ENCODE measurements at places on chromosomes 2 and 18. TPM values are rescaled to one million over a fixed set of nuclear protein-coding genes. Genes with fewer than 3 reads are reported as not detected.

- H3K27me3 ChIP-seq, result no peaks in the 10 kb centered on the region
- no peak for DNase-seq
- no peak overlapping the region for H3K4me3 ChIP-seq
- H3K36me3 ChIP-seq, result no peaks in the 10 kb centered on the region
Observed at GRCh38 chr2:28282248-28282647, 110.4 kb upstream of the FOSL2 start.

DNA sequence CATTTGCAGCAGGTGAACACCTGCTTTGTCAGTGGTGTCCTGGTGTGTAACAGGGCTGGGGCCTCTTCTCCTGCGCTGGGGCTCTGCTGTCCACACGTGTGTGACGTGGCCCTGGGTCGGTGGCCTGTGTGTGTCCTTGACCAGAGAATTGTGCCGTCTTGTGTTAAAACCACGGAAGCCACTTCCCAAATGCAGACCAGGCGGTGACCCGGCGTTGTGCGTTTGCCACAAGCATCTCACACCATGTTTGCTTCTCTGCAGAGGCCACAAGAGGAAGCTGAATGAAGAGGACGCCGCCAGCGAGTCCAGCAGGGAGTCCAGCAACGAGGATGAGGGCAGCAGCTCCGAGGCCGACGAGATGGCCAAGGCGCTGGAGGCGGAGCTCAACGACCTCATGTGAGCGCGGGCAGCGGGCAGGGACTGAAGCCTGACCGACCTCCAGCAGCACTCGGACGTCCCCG lies 44.3 kb upstream of the KCNG2 start:
- no peaks in the 10 kb centered on the region for H3K4me1 ChIP-seq
- no peaks in the 10 kb centered on the region for H3K27me3 ChIP-seq
- H3K36me3 ChIP-seq, result no peaks in the 10 kb centered on the region
- no peak for DNase-seq
- no peak overlapping the region for H3K27ac ChIP-seq

DNA sequence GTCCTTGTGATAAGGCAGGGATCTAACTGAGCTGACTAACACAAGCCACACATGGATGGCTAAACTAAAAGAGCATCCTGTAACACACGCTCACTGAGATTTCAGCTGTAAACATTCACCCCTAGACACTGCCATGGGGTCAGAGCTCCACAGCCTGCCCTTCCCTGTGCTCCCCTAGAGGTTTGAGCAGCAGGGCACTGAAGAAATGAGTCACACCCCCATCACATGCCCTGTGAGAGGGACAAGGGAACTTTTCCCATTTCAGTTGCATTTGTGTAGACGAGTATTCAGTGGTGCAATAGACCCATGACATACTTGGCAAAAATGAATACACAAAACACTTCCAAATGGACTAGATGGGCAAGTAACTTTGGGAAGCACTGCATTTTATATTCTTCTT lies 402.4 kb upstream of the LRRTM1 start:
- no peak overlapping the region for H3K27ac ChIP-seq
- DNase-seq, result no peak
- no peaks in the 10 kb centered on the region for H3K4me1 ChIP-seq
- no peak overlapping the region for H3K4me3 ChIP-seq

DNA sequence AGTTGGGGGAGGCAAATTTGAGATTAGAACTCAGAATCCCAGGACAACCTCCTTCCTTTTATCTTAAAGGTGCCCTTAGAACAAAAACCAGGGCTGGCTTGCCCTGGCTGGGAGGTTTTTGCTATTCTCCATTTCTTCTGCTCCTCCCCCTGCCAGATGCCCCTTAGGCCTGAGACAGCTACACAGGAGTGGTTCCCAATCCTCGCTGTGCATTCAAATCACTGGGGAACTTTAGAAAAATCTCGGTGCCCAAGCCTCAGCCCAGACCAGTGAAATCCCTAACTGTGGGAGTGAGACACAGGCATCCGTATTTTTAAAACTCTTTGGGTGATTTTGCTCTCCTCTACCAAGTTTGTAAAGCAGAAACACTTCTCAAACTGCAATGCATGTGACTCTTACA lies 38.8 kb downstream of the LBH start:
- no peaks in the 10 kb centered on the region for H3K27me3 ChIP-seq
- no peak overlapping the region for H3K27ac ChIP-seq
- no peak for DNase-seq
- H3K36me3 ChIP-seq, result no peaks in the 10 kb centered on the region
- peaks cover 49% of the 10 kb centered on the region for H3K4me1 ChIP-seq

DNA sequence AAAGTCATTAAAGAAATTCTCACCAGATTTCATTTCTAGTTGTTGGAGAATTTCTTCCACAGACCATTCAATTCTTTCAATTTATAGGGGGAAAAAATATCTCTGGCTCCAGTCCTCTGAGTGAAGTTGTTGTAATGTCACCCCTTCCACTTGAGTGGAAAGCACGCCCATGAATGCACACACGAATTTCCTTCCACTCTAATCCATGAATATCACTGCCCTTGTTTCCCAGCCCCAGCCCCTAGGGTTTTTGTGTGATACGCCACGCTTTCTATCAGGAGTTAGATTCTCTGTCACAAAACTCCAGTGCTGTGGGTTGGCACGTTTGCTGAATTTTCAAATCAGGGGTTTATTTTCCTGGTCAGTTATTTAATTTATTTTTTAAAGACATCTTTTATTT lies 38.1 kb downstream of the CDCA7 start:
- H3K4me1 ChIP-seq, result no peaks in the 10 kb centered on the region
- peaks cover 25% of the 10 kb centered on the region for H3K27me3 ChIP-seq
- no peak overlapping the region for H3K4me3 ChIP-seq

DNA sequence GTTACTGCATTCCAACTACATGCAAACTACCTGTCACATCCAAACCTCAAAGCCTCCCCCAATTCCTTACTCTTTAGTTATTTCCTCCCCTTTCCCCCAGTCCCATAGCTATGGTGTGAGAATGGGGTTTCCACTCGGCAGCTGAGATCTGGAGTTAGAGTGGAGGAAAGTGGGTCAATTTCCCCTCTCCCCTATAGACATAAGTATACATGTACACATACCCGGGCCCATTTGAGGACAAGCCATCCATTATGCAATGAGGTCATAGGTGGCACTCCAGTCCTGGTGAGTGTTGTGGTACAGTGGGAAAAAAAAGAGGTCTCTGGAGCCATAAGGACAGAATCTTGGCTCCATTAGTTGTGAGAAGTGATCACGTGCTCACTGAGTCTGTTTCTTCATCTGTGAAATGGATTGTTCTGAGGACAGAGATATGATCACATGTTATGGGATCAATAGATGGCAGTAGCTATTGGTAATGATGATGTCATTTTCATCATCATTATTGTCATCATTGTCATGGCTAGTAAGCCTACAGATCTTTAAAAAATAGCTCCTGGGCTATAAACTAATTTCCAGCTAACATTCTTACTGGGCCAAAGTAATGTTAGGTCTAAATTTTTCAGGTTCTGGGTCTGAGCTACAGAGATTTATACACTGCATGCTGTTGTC lies 119.0 kb downstream of the BCL2L11 start:
- no peak for DNase-seq
- no peak overlapping the region for H3K4me3 ChIP-seq
- H3K36me3 ChIP-seq, result no peaks in the 10 kb centered on the region
- no peaks in the 10 kb centered on the region for H3K27me3 ChIP-seq

C1QL2 gene
- total RNA-seq, result not detected

C2orf66 gene
- total RNA-seq, result not detected

DNA sequence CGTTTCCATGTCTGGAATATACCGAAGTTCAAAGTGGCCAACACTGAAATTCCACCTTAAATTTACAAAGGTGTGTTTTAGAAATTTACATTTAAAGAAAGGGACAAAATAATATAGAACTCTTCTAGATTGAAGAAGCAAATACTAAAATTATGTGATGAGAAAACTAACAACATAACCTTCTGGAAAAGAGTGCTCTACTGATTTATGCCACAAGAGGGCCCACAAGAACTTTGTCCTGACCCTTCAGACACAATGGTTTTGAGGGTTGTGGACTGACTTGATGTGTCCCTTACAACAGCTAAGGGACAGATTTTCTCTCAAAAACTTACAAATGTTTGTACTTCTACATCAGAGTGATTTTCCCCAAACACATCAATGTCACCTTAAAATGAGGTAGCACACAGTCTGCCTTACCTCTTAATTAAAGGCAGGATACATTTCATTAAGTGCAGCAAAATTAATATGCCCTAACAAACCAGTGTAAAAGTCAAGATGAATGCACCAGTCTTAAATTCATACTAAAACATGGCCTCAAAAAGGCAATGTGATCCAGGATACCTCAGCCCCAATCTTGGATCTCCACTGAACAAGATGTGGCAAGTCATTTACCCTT lies 36.2 kb downstream of the EIF2AK3 start:
- DNase-seq, result no peak
- H3K4me1 ChIP-seq, result peaks cover 5% of the 10 kb centered on the region
- no peaks in the 10 kb centered on the region for H3K27me3 ChIP-seq
- no peak overlapping the region for H3K27ac ChIP-seq
- H3K4me3 ChIP-seq, result no peak overlapping the region

- no peaks in the 10 kb centered on the region for H3K27me3 ChIP-seq
- DNase-seq, result no peak
- no peak overlapping the region for H3K4me3 ChIP-seq
Observed at GRCh38 chr2:181972431-181973170, 13.1 kb upstream of the PPP1R1C start.

GRCh38 chr2:65121-65520 lies 18.8 kb upstream of the FAM110C start:
- H3K4me1 ChIP-seq, result no peaks in the 10 kb centered on the region
- peaks cover 11% of the 10 kb centered on the region for H3K27me3 ChIP-seq
- H3K4me3 ChIP-seq, result no peak overlapping the region
- H3K36me3 ChIP-seq, result no peaks in the 10 kb centered on the region

DNA sequence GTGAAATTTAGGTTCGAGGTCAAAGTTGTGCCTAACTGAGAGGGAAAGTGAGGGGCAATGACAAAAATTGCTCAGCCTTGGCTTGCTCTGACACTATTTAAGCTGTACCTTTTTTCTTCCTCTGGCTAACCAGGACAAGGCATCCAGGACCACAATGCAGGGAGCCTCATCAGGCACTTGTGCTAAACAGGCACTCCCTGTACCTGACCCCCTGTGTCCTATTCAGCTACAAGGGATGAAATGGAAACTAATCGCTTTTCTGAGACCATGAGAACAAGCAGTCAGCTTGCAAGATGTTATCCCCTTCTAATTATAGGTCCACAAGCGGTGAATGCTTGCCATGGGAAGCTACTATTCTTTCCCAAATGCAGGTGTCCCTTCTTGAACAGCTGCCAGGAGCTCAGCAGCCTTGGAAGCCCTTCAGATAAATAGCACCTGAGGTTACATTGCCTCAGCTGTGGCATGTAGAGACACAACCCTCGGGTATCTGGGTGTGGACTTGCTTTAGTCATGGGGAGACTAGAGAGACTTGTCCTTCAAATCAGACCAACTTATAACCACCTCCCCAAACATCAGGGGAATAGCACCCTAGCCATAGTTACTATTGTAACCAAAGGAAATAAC lies 19.1 kb upstream of the ITGA6 start:
- no peaks in the 10 kb centered on the region for H3K36me3 ChIP-seq
- no peak for DNase-seq
- no peak overlapping the region for H3K4me3 ChIP-seq
- H3K27me3 ChIP-seq, result no peaks in the 10 kb centered on the region

DNA sequence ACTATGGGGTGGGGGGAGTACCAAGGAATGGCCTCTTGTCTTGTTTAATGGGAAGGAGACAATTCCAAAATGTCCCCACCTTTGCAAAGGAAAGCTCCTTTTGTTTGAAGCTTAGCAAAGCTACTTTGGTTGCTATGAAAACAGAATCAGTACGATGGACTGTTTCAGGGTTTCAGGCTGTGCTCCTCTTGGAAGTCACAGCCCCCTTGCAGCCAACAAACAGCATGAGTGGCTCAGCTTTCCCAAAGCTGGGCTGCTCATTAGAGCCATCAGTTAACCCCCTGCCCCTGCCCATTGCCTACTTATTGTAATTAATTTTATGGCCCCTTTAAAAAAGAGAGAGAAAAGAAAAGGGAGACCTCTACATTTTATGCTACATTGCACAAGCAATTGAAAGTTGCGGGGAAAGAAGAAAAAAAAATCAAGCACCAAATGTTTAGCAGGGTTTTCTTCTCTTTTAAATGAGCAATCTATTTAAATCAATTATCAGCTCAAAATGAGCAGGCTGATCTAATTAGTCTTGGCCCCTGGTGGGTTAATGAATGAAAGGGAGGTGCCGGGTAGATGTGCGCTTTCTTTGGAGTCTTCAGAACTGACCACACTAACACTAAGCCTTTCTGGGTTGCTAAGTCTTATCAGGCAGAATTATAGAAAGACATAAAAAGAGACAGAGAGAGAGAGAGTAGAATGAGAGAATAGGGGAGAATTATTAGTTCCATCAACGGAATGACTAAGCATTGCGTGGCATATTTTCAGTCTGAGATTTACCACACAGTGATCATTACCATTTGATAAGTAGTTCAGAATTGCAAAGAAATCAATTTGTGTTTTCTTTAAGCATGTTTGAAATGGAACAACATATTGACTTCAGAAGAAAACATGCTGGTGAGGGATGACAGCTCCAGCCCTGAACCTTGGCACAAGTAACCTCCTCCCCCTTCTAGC lies 284.9 kb downstream of the INSIG2 start:
- no peaks in the 10 kb centered on the region for H3K4me1 ChIP-seq
- H3K27ac ChIP-seq, result no peak overlapping the region
- peaks cover 7% of the 10 kb centered on the region for H3K27me3 ChIP-seq

DNA sequence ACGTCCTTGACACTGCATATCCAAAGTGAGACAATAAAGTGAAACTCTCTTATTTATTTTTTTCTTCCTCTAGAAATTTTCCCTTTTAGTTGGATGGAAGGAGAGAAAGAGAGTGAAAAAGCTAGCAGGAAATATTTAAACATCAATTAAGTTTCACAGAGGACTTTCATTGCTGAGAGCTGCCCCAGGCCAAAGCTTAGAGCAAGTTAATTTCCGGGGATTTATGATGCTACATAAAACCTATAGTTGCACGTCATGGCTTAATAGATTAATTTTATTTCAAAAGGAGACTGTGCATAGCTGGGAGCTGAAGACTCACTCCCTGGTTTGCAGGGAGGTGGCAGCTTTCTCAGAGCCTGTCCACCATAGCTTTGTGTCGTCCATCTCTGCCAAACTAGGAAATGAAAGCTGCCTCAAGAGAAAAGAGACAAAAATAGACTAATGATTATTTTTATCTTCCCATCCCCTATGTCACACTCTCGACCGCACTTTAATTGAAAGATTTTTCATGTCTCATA lies 323.3 kb upstream of the RAB6C start:
- H3K27me3 ChIP-seq, result no peaks in the 10 kb centered on the region
- no peak overlapping the region for H3K27ac ChIP-seq
- no peak for DNase-seq
- H3K36me3 ChIP-seq, result no peaks in the 10 kb centered on the region
- no peaks in the 10 kb centered on the region for H3K4me1 ChIP-seq
- H3K4me3 ChIP-seq, result no peak overlapping the region
